Left lobe of liver (tissue), 2 donors: ENCODE measurements at places on chromosomes 2 and 18.

DNA sequence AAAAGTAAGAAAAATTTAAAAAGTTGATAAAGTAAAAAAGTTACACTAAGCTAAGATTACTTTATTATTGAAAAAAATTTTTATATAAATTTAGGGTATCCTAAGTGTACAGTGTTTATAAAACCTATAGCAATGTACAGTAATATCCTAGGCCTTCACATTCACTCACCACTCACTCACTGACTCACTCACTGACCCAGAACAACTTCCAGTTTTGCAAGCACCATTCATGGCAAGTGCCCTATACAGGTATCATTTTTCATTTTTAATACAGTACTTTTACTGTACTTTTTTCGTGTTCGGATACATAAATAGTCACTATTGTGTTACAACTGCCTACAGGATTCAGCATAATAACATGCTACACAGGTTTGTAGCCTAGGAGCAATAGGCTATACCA, 8.9 kb upstream of the THUMPD2 start:
- no peak for DNase-seq

- no peak for DNase-seq
These were observed 112.9 kb downstream of the SOS1 start for GRCh38 chr2:39007875-39008504.

DNA sequence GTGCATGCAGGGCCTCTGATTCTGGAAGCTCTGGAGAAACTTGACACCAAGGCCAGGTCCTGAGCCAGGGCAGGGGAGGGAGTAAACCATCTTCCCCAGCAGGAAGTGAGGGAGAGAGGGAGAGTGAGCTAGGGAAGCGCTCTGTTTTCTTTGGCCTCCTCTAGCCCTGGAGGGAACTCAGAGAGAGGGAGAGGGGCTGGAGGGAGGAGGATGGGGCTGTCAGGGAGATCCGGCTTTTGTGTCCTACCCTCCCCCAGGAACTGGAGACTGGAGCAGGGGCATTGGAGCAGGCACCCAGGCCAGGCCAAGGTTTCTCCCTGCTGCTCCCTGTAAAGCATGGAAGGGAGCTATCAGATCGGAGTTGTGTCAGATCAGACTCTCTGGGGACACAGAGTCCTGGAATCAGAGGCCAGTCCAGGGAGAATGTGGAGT, 22.7 kb upstream of the PKDCC start:
- DNase-seq: no peak

DNA sequence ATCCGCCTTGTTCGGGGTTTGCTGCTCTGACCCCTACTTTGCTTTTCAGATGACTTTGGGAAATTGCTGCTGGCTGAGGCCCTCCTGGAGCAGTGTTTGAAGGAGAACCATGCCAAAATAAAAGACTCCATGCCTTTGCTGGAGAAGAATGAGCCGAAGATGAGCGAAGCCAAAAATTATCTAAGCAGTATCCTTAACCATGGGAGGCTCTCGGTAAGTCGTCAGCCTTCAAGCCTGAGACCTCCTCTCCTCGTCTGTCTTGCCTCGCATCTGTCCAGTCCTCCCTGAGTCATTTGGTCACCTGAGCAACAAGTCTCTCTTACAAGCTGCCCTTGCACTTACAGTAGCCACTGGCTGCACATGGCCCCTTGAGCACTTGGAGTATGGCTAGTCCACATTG, 34.7 kb upstream of the MCFD2 start:
- DNase-seq: no peak

DNA sequence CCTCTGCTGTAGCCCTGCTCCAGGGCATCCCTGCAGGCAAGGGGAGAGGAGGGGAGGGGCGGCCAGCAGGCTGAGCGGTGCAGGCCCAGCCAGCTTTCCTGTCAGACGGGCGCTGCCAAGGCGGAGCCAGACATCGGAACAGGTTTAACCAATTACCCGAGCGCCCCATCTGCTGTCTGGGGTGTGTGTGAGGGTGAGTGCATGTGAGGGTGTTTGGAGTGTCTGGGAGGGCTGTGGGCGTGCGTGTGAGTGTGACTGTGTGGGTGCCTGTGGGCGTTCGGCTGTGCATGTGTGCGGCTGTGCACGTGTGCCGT, 20.0 kb downstream of the EMX1 start:
- DNase-seq: no peak

- no peak for DNase-seq
These were observed 40.3 kb upstream of the ZFP36L2 start for GRCh38 chr2:43266711-43267111.

DNA sequence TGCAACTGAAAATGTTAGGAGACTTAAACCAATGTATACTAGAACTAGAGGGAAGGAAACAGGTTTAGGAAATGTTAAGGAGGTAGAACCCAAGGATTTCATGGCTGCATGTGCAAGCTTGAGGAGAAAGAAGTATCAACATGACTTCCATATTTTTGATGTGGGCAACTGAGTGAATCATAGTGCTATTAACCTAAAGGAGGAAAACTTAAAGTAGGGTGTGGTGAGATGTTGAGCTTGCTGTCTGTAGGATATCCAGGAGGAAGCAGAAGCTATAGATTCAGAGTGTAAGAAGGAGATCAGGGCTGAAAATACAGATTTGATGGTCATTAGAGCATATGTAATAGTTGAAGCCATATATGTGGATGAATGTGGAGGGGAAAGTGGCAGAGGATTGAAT, 31.5 kb downstream of the NDC80 start:
- DNase-seq: no peak

- no peak for DNase-seq
These were observed 265.8 kb upstream of the CYRIA start for GRCh38 chr2:16931441-16931840.

DNA sequence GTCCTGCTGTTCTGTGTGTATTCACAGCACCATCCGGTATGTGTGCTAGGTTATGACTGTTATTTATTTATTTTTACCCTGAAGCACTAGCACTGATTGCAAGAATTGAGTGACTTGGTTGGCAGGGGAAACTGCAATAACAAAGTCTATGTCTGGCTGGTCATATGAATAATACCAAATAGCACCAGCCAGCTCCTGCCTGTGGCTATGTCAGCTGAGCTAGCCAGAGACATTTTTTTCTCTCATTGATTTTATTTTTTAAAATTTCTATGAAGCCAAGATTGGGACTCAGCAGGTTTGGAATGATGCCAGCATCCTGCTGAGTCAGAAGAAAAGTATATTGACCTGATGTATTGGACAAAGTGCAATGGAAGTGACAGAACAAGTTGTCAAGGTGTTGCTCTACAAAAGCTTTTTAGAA, 188.5 kb upstream of the CDH2 start:
- no peak for DNase-seq

DNA sequence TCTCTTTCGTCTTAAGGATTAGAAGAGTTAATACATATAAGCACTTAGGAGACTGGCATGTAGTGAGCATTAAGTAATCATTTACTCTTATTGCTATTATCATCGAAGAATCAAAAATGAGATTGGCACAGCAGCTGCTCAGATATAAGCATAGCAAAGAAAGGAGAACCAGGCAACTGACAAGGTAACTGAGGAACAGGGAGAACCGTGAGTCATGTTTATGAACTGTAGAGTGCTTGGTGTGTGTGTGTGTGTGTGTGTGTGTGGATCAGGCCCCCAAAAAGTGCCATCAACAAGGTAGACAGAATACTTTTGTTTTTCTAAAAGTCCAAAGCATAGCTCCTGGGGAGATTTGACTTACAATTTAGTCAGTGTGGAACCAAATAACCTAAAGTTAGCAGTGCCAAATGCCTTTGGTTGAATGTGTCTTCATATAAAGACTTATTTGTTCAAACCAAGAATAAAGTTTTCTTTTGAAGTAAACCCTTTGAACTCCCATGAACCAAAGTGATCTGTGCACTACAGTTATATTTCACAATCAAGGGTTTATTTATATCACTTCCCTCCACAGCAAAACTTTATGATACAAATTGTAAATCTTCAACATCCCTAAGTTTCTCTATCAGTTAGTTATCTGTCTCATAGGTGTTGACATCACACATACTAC, 660.6 kb downstream of the NYAP2 start:
- DNase-seq: no peak

- DNase-seq: peak; percentile 52
These were observed 123.5 kb upstream of the HS6ST1 start for GRCh38 chr2:128442053-128442751.

- no peak for DNase-seq
These were observed 57.5 kb upstream of the AGPS start for GRCh38 chr2:177334940-177335543.

DNA sequence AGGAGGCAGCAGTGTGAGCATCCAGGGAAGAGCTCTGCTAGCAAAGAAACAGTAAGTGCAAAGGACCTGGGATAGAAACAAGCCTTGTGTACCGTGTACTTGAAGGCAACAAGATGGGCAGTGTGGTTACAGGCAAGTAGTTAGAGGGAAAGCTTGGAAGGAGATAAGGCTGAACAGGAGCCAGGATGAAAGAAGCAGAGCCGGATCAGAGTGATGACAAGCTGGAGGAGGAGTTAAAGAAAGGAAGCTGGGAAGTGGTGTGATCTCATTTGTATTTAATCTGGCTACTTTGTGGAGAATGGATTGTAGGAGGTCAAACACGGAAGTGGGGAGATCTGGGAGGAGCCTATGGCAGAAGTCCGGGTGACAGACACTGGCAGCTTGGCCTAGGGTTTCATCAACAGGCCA, 44.7 kb upstream of the VPS54 start:
- no peak for DNase-seq

- DNase-seq: no peak
These were observed 919 bp upstream of the SCN2A start for GRCh38 chr2:165238295-165238694.

- no peak for DNase-seq
These were observed 65.0 kb downstream of the UXS1 start for GRCh38 chr2:106129150-106129549.

DNA sequence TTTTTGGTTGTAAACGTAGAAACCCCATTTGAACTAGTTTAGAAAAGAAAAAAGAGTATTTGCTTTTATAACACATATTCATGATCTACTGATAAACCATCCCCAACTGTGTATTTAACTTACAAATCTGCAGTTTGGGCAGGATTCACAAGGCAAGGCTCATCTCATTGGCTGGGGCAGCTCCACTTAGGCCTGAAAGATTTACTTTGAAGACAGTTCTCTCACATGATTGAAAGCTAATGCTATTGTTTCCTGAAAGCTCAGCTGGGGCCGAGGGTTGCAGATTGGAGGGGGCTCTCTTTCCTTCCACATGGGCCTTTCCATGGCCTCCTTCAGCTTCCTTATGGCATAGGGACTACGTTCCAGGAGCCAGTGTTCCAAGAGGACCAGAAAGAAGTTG, 47.4 kb downstream of the ARHGAP15 start:
- no peak for DNase-seq

DNA sequence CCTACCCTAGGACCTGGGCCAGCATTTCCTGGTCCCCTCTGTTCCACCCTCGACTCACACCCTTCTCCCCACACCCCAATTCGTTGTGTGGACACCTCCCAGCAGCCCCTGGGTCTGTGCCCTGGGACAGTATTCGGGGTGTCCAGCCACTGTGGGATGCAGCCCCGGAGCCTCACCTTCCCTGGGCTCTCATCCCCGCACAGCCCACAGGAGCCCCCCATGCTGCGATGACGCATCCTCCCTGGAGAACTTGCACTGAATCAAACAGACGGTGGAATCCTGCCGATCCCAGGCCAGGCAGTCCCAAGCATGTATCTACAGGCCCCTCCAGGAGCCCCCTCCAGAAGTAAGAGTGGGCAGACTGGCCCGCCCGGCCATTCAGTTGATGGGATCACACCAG, 9.7 kb downstream of the ITM2C start:
- DNase-seq: peak; percentile 23

DNA sequence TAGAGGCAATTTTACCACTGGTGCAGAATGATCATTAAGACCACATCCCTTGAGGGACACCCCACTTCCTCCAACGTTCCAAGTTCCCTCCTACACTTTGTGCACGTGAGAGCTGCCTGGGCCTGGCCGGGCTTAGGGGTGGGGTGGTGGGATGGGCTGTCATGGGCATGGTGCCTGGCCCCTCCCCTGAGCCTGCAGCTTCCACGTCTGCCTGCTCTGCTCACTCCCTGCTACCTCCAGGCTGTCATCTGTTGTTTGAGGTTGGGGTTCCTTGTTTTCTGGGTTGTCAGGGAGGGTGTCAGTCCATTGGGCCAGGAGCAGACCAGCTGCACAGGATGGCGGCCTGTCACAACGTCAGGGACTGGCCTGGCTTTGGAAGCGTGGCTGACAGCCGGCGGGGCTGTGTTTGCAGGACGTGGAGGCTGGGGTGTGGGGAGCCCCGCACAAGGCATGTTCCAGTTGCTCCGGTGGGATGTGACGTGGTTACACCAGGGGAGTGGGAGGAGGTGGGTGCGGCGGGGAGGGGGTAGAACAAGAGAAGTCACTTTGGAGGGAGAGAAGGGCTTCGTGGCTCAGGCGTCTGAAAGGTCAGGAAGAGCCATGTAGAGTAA, 72.3 kb downstream of the RTP5 start:
- peak; percentile 35 for DNase-seq

DNA sequence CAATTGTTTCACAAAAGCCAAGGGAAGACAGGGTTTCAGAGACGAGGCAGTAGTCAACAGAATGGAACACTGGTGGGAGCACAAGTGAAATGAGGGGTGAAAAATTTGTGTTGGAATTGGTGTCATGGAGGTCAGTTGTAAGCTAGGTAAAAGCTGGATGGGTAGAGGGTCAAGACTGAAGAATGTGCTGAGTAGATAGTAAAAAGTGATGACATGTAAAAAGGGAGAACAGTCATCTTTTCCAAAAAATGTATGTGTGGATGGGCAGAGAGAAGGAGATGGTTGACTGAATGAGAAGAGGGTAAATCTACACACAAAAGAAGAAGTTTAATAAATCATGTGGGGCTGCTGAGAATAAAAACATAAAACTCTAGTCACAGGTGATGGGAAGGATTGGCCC, 92.7 kb upstream of the COL3A1 start:
- no peak for DNase-seq

- no peak for DNase-seq
These were observed 177.1 kb upstream of the COPS8 start for GRCh38 chr2:236908439-236909192.

- no peak for DNase-seq
These were observed 418.8 kb downstream of the NRXN1 start for GRCh38 chr2:50613161-50613560.

GRCh38 chr2:12684471-12684936, 32.2 kb upstream of the TRIB2 start:
- DNase-seq: no peak

- DNase-seq: no peak
These were observed 265.5 kb downstream of the NAPG start for GRCh38 chr18:10791169-10791831.

DNA sequence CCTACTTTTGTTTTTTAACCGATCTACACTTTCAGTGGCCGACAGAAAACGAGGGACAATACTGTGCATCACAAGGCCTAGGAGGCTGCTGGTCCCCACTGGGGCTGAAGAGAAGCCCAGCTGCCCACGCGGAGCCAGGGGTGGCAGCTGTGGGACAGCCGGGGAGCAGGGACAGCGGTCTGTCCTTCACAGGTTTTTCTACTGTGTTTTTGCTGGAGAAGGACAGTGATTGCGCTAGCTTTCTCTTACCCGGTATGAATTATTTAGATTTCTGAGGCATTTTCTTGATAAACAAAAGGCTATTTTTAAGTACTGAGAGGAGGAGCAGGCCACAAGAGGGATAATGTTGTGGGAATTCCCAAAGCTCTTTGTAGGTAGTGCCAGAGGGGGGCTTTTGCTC, 219.8 kb downstream of the ATAD2B start:
- DNase-seq: no peak
